Osteocyte (in vitro differentiated cells): ENCODE measurements at places on chromosomes 3 and 15. TPM values are rescaled to one million over a fixed set of nuclear protein-coding genes. Genes with fewer than 3 reads are reported as not detected.

GRCh38 chr3:123618768-123619484 is 34.1 kb upstream of the HACD2 start:
- DNase-seq = no peak

DNA sequence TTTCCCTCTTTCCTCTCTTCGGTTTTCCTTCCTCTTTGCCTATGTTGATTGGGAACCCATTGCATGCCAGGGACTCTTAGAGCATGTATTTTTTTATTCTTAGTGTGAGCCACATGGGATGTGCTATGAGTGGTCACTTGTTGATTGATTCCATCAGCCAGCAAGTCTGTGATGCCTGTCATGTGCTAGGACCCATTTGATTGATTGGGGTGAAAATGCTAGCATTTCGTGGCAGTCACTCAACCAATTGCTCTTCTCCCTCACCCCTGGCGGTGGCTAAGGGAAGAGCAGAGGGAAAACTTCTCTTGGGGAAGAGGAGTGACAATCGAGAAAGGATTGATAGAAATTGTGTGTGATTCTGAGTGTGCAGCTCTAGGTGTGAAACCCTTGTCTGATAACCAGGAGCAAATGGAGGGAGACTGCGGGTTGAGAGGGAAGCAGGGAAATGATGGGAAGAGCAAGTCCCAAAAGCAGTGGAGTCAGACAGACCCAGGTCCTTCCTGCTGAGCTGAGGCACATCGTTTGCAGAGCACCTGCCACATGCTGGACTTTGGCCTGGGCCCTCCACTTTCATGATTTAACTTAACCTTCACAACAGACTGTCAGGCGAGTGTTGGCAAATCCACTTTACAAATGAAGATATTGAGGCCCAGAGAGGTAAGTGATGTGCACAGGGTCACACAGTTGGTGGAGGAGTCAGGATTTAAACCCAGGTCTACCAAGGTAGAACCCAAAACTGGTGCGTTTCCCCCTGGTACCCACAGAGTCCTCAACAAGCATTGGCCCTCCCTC is 40.0 kb downstream of the SLC6A11 start:
- no peak for DNase-seq

DNA sequence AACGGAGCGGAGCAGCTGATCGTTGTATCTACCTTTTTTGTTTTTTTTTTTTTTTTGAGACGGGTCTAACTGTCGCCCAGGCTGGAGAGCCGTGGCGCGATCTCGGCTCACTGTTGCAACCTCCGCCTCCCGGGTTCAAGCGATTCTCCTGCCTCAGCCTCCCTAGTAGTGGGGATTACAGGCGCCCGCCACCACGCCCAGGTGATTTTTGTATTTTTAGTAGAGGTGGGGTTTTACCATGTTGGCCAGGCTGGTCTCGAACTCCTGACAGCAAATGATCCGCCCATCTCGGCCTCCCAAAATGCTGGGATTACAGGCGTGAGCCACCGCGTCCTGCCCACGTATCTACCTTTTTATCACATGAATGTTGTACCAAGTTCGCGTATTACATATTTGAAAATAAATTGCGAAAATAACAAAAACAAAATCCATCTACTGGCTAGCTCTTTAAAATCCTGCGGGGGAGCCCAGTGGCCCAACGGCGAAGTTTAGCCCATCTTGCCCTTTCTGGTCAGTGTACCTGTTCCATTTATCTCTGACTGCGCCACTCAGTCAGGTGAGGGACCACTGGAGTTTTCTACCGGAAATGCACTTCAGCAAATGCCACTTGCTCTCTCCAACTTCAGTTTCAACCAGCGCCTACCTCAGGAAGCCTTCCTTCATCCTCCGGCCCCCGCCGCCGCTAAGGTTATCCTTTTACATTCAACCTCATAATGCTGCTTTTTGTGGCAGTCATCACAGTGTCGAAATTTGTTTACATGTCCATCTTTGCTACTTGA is 1.2 kb upstream of the EIF3J start:
- peak; percentile 53 for DNase-seq

GRCh38 chr3:72453706-72454105 is 394.5 kb downstream of the SHQ1 start:
- DNase-seq = no peak

GRCh38 chr3:57918123-57918837 is 89.9 kb upstream of the FLNB start:
- DNase-seq = no peak

DNA sequence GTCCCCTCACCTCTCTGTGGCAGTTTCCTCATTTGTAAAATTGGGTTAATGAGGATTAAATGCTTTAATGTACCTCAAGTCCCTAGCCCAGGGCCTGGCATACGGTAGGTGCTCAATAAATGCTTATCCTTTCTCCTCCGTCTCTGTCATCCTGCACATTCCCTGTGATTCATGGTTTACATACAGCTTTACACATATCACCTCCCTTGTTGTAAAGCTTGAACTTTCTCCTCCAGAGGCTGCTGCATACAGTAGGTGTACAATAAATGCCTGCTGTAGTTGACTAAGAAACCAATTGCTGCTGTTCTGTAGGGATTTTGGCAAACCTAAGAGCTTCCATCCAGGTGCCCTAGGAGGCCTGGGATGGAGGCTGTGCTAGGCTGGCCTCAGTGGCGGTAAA is 1.5 kb upstream of the CSPG4 start:
- DNase-seq = no peak

- DNase-seq = no peak
These were observed 59.0 kb upstream of the SPPL2A start for GRCh38 chr15:50824514-50824913.

SI gene
- total RNA-seq = not detected in 2 replicates

LRRIQ4 gene
- not detected in 2 replicates for total RNA-seq
